Stimulated activated CD4-positive, alpha-beta T cell treated with anti-CD3 and anti-CD28 coated beads, Interleukin-15, amount 100 ng/mL, for 24 hours (primary cell): ENCODE measurements at places on chromosomes 16 and 17.
A peak's percentile ranks its signal among the peaks of the same experiment; 100 is the strongest.

GRCh38 chr16:81642107-81642436 is 137.0 kb upstream of the PLCG2 start:
- DNase-seq = no peak

DNA sequence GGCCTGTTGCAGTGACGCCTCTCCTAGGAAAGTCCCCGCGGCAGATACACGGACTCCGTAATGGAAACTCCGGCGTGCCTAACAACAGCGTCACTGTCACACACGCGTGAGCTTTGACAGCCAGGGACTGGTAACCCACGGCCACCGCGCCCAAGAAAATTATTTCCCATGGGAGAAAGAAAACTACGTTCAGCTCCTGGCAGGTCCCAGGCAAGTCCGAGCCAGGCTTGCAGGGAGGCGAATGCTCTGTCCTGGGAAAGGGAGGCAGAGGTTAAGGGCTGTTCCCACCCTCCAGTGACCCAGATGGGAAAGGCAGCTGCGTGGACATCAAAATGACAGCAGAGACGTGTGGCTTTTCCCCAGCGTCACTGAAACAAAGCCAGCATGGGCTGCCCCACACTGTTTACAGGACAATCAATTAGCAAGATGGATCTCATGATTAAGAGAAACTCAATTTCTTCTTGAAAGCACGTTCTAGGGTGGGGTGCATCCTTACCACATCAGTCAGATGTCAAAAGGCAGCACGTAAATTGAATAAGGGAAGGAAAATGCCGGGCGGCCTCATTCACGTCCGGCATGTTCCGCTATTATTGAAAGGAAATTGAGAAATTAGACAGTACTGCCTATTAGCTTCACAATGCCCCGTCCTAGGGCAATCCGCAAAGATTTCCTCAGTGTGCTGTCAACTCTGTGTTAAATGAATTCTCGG is 82.5 kb downstream of the NXN start:
- no peak for DNase-seq

DNA sequence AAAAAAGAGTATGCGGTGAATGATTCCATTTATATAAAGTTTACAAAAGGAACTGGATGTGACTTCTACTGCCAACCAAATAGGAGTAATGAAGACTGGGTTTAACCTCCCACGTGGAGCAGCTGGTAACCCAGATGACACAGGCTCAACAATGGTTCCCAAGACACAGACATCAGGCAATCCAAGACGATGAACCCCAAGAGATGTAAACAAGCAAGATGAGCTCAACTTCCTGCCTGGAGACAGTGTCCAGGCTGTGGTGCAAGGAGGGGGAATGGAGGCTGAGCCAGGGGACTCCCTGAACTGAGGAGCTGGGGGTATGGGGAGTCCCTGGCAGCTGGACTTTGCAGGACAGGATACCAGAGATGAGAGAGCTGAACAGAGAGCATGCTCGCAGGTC is 104.7 kb downstream of the LITAF start:
- no peak for DNase-seq

DNA sequence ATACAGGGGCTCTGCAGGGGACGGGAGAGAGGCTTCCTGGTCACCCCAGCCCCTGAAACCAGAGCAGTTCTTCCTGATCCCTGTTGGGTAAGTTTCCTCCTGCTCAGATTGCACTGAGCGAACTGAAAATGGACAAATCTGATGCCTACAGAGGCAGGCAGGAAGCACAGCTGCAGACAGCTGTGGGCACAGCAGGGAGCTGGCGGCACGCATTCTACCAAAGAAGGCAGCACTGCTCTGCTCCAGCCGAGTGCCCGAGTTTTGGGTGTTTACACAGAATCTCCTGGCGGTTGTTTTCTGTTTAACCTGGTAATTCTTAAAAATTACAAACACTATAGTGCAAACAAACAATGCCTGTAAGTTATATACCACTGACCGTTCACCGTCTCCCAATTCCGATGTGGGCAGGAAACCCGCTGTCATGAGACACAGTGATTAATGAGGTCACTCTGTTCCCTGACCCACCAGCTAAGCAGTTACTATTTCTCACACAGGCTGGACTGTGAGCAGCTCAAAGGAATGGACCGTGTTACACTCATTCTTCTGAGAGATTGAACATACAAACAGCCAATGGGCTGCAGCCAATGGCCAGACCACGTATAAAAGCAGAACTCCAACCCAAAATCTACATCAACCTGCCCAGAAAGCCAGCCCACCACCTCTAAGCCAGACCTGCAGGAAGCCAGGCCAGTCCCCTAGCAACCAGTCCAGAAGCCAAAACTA is 25.5 kb downstream of the NSMCE1 start:
- peak; percentile 39 for DNase-seq

- DNase-seq = no peak
These were observed 10.2 kb downstream of the CIBAR2 start for GRCh38 chr16:85101956-85102630.

- no peak for DNase-seq
These were observed 479.1 kb downstream of the SLC39A11 start for GRCh38 chr17:72613396-72613795.

DNA sequence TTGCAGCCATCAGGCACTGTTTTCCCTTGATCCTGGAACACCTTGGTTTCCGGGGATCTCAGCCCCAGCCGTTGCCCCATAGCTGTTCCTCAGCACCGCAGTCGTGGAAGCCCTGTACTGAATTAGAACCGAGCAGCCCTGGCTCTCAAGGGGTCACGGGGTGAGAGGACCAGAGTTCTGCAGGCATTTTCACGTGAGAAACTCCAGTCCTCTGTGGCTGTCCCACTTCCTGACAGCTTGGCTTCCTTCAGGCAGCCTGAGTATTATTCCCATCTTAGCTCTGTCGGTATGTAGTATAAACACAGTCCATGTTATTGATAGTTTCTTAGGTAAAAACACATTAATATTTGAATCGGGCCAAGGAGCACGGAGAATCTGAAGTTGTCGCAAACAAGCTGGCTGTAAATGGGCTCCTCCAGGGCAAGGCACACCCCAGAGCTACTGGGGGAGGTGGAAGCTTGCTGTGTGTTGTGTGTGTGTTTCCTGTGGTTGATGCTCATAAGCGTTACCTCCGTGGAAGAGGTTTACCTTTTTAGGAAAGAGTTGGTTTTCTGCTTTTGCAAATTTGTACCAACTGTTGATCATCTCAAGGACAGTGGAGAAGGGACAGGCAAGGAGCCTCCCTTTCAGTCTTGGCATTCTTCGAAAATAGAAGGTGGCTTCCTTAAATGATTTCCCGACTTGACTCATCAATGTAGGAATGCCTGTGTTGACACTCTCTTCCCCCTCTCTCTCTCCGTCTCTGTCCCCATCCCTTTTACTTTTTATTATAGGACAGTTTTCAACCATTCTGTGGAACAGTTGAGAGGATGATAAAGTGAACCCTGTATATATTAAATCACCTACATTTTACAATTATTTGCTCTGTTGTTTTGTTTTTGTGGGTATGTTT is 208.9 kb upstream of the CHMP6 start:
- DNase-seq = peak; percentile 58

DNA sequence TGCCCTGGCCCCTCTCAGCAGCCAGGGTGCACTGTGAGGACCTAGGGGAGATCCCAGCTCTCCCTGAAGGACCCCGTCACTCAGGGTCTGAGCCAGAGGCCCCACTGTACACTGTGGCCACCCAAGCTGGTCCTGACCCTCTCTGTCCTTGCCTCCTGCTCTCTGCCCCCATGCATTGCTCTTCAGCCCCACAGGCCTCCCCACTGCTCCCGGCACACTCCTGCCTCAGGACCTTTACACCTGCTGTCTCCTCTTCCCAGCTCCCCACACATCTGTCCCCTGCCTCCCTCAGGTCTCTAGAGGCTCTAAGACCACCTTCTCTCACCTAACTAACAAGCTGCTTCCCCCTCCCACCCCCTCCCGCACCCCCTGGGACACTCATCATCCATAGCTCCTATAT is 12.9 kb upstream of the RAI1 start:
- no peak for DNase-seq
